ENCODE measurements at places on chromosomes 5 and 9.

GRCh38 chr9:77978086-77978781 lies 53.4 kb downstream of the GNAQ start:
- DNase-seq, result no peak

DNA sequence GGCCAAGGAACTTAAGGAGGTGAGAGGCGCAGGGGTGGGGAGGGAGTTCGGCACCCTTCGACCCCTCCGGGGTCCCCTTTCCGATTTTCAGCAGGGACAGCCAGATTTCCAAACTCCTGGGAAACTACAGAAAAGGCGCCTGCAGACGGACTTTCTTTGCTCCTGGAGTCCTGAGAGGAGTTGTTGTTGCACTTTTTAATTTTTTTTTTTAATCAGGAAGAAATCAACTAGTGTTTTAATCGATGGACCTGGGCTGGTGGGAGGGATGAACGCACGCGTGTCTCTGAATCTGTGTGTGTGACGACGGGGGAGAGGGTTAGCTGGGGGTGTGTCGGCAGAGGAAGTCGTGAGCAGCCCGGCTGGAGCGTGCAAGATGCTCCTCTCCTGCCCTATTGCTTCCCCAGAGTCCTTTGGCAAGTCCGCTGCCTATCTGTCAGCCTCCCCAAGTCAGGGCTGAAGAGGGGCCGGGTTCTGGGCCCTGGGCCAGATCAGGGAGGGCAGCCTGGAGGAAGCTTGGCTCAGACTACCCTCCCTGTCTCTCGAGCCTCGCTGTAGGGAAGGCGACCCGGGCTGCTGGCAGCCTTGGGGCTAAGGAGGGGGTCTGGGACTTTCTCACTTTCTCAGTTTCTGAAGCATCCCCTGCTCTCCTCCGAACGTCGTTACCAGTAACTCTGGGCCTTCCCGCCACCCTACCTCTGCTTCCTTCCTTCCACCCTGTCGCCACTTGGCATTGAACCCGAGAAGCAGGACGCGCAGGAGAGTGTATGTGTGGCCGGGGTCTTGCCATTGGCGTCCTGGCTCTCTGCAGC lies 731 bp downstream of the PRR16 start:
- DNase-seq, result no peak

- no peak for DNase-seq
Measured at GRCh38 chr9:93697352-93698139, 121.2 kb downstream of the PHF2 start.

- no peak for DNase-seq
Measured at GRCh38 chr5:56358703-56359681, 125.9 kb upstream of the ANKRD55 start.

DNA sequence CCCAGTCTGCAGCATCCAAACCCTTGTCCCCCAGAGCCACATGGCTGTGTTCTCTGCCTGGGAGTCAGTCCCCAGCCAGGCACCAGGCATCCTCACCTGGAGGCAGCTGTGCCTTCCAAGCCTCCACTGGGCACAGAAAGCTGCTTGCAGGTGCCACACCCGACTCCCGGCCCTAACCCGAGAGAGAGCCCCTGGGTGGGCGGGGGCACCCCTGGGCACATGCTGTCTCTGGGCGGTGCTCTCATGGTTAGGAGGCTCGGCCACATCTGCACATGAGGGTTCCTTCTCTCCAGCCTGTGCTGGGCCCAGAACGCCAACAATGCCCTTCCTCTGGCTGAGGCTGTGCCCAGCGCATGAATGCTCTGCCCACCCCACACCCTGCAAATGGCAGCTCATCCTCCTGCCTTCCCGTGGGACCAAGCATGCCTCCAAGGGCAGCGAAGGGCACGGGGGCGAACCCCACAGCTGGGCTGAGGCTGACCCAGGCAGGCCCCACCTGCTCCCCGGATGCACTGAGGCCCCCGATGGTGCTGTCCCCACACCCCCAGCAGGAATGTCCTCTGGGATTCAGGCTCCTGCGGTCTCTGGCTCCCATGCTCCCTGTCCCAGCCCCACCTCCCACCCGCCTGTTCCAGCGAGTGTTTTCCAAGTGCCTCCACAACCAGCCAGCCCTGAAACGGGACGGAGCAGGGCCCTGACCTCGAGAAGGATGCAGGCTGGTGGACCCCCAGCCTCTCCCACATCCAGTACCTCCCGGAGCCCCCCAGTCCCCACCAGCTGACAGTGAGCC lies 22.5 kb upstream of the CAMSAP1 start:
- no peak for DNase-seq

Measured in T-helper 2 cell (primary cell).